ENCODE measurements at places on chromosomes 6 and 20. TPM values are rescaled to one million over a fixed set of nuclear protein-coding genes. Genes with fewer than 3 reads are reported as not detected.

Gene GMNN
- total RNA-seq, result 13.7 TPM

Gene CST2
- total RNA-seq, result not detected

Gene TOX2
- total RNA-seq, result 0.44 TPM

Gene LIME1
- 6.4 TPM for total RNA-seq

Gene FKBP1C
- 0.13 TPM for total RNA-seq

Gene PI16
- total RNA-seq, result 65.7 TPM

Gene CD40
- 6.0 TPM for total RNA-seq

Gene SPEF1
- total RNA-seq, result 0.09 TPM

Gene DDRGK1
- total RNA-seq, result 28.9 TPM

Gene SRMS
- not detected for total RNA-seq

Gene ASF1A
- total RNA-seq, result 18.9 TPM

Gene VSTM2L
- 2.4 TPM for total RNA-seq

Gene CLVS2
- total RNA-seq, result 0.53 TPM

Gene PCK1
- 0.13 TPM for total RNA-seq

Gene BMP7
- total RNA-seq, result 3.8 TPM

Gene LGSN
- total RNA-seq, result not detected

Gene CAPN11
- total RNA-seq, result 0.18 TPM

Gene GPLD1
- total RNA-seq, result 2.7 TPM

Gene RNGTT
- 16.4 TPM for total RNA-seq

Gene MUCL3
- not detected for total RNA-seq

Gene NDUFAF5
- 26.0 TPM for total RNA-seq

Gene TCP11
- 0.44 TPM for total RNA-seq

Gene TMEM74B
- 3.1 TPM for total RNA-seq

Gene PSORS1C2
- not detected for total RNA-seq

Gene NKAPL
- total RNA-seq, result 0.71 TPM

Gene COMMD7
- total RNA-seq, result 26.5 TPM

Gene EEF1A1
- total RNA-seq, result 27,283 TPM

Gene ANGPT4
- 0.04 TPM for total RNA-seq

Gene ADGRF5
- 28.5 TPM for total RNA-seq

Gene NRN1
- 23.9 TPM for total RNA-seq

Gene GLP1R
- total RNA-seq, result under 0.01 TPM

Data from muscle of leg (tissue), 16 donors.